Suppressor macrophage (primary cell): ENCODE measurements at places on chromosomes 7 and 10.

- peak; percentile 83 for DNase-seq
These were observed 108.7 kb downstream of the TBXAS1 start for GRCh38 chr7:139937715-139938114.

GRCh38 chr7:88042157-88042556 is 108.1 kb downstream of the ADAM22 start:
- no peak for DNase-seq

DNA sequence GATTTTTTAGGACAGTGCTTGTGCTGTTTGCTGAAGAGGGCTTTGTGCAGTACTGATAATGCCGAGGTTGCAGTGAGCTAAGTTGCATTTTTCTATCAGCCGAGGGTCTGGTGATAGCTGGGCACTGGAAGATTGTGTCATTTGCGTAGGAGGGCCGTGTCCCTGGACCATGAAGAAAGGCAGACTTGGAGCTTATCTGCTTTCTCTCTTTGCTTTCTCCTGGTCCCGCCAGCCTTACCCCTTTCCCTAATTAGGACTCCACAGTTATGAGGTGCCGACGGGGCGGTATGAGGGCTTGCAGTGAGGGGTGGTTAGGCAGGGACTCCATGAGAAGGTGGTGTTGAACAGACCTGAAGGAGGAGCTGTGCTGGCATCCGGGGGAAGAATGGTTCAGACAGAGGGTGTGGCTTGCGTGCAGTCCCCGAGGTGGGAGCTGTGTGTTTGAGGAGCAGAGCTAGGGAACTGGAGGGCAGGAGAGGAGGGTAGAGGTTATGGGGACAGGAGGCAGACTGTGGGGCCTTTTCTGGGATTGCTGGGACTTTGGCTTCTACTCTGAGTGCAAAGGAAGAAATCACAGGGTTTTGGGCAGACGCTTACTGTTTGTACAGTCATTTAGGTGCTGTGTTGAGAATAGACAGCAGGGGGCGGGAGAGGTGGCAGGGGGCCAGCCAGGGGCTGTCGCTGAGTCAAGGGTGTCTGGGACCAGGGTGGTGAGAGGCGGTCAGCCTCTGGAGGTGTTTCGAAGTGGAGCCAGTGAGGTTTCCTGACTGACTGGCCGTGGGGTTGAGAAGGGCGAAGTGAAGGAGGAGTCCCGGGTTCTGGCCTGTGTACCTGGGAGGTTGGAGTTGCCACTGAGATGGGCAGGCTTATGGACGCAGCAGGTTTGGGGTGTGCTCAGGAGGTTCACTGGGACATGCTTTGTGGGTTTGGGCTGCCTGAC is 43.4 kb downstream of the PRF1 start:
- DNase-seq: peak; percentile 51

GRCh38 chr7:4739528-4739992 is 35.9 kb upstream of the AP5Z1 start:
- DNase-seq: peak; percentile 58

GRCh38 chr10:4257939-4258465 is 473.0 kb upstream of the KLF6 start:
- DNase-seq: no peak

DNA sequence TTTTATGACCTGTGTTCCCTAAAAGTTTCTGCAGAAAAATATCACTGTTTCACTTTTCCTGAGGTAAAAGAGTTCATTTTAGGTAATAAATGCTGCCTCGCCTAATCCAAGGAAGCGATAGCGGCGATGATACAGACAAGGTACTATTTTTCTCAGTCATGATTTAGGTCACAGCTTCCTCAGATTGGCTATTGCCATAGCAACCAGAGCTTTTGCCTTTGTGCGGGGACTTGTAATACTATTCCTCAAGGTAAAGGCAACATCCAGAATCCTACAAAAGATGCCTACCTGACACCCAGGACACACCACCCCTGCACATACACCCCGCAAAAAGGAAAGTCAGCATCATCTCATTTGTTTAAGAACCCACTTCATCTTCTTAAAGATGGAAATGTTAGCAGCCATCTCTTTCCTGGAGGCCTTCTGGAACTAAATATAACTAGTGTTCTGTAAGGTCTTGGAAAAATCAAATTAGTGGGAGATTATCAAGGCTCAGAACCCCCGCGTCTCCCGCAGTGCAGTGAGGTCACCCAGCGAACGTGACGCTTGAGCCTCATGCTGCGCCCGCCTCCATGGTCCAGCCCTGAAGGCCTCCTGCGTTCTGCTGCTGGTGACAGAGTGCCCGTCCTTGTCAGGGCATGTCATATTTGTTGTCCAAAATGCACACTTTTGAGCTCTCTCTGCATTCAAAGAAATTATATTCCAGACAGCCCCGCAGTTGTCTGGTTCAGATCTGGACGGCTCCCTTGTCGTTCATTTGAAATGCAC is 402.0 kb upstream of the RNF32 start:
- no peak for DNase-seq

GRCh38 chr7:99837649-99838361 is 10.0 kb downstream of the CYP3A43 start:
- DNase-seq: peak; percentile 9

DNA sequence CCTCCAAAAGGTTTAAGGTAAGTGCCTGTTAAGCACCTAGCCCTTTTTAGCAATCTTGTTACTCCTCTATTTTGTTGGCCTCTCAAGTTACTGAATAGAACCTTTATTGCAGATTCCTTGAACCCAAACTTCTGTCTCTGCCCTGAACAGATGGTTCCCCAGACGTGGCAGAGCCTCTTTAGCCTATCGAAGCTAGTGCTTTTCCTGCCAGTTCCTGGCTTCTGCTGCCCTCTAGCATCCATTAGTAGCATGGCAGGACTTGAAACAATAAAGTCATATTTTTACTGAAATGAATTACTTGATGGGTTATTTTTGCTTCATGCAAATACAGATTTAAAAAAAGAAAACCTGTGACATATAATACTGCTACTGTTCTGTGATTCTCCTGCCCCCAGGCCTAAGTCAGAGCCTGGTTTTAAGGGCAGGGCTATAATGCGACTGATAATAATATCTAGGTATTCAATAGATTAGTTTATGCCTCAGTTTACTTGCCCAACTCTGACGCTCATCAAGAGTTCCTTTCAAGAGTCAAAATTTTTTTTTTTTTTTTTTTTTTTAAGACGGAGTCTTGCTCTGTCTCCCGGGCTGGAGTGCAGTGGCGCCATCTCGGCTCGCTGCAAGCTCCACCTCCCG is 84.3 kb upstream of the PHF14 start:
- DNase-seq: peak; percentile 38

DNA sequence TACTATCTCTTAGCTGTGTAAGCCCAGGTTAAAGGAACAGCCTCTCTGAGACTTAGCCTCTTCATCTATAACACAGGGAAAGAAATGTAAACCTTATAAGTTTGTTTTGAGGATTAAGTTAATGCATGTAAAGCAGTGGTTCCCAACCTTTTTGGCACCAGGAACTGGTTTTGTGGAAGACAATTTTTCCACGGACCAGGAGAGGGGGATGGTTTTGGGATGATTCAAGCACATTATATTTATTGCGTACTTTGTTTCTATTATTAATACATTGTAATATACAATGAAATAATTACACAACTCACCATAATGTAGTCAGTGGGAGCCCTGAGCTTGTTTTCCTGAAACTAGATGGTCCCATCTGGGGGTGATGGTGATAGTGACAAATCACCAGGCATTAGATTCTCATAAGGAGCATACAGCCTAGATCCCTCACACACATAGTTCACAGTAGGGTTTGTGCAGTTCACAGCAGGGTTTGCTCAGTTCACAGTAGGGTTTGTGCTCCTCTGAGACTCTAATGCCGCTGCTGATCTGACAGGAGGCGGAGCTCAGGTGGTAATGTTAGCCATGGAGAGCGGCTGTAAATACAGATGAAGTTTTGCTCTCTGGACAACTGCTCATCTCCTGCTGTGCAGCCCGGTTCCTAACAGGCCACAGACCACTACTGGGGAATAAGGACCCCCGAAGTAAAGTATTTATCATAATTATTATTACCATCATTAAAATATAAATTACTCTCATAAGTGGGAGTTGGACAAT is 41.3 kb upstream of the ANK3 start:
- no peak for DNase-seq

- no peak for DNase-seq
These were observed 946.0 kb downstream of the NRG3 start for GRCh38 chr10:82821043-82821442.

DNA sequence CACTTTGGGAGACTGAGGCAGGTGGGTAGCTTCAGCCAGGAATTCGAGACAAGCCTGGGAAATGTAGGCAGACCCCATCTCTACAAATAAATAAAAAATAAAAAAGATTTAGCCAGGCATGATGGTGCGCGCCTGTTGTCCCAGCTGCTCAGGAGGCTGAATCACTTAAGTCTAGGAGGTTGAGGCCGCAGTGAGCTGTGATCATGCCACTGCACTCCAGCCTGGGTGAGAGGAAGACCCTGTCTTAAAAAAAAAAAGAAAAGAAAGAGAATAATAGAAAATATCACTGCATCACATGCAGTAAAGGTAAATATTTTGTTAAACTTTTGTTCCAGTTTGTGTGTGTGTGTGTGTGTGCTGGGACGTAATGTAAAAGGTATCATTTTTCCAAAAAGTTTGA is 3.0 kb downstream of the STRIP2 start:
- DNase-seq: no peak

DNA sequence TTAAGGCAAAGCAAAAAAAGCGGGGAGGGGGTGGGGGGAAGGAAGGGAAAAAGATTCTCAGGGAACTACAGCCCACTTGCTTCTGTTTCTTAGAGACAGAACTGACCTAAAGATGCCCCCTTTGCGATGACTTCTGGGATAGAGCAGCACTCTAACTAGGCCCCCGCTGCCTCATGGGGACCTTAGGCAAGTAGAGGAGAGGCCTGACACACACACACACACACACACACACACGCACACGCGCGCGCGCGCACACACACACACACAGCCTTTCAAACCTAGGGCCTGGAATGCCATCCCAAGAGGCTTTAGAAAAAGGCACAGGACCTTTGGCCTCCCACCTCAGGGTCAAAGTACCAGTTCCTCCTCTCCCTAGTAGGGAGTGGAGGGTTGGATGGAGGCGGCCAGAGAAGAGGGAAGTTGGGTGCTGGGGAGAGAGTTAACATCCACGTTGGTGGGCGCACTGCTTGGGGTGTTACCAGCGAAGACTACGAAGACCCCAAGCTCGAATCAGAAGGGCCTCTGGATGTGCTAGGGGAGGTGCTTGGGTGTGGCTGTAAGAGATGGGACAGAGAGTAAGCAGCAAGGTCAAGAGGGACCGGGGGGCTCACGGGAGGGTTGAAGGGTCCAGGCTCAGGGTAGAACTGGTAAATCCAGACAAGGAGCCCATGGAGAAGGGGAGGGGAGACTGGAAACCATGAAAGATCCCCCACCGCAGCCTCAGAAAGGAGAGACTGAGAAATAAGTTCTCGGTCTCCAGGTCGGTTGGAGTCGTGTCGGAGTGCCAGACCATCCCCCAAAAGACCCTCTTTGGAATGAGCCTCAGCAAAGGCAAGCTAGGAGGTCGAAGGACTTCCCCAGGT is 1.2 kb upstream of the COL1A2 start:
- DNase-seq: no peak

- DNase-seq: no peak
These were observed 12.5 kb downstream of the ZNF862 start for GRCh38 chr7:149850716-149851115.
